ENCODE measurements at places on chromosomes 3 and 15.

DNA sequence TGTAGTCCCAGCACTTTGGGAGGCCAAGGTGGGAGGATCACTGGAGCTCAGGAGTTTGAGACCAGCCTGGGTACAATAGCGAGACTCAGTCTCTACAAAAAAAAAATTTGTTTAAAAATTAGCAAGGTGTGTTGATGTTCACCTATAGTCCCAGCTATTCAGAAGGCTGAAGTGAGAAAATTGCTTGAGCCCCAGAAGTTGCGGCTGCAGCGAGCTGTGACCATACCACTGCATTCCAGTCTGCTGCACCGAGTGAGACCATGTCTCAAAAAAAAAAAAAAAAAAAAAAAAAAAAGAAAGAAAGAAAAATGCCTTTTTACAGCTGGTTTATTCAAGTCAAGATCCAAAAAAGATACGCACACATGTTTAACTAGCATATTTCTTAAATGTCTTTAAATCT lies 17.0 kb upstream of the MUC20 start:
- DNase-seq, result no peak

DNA sequence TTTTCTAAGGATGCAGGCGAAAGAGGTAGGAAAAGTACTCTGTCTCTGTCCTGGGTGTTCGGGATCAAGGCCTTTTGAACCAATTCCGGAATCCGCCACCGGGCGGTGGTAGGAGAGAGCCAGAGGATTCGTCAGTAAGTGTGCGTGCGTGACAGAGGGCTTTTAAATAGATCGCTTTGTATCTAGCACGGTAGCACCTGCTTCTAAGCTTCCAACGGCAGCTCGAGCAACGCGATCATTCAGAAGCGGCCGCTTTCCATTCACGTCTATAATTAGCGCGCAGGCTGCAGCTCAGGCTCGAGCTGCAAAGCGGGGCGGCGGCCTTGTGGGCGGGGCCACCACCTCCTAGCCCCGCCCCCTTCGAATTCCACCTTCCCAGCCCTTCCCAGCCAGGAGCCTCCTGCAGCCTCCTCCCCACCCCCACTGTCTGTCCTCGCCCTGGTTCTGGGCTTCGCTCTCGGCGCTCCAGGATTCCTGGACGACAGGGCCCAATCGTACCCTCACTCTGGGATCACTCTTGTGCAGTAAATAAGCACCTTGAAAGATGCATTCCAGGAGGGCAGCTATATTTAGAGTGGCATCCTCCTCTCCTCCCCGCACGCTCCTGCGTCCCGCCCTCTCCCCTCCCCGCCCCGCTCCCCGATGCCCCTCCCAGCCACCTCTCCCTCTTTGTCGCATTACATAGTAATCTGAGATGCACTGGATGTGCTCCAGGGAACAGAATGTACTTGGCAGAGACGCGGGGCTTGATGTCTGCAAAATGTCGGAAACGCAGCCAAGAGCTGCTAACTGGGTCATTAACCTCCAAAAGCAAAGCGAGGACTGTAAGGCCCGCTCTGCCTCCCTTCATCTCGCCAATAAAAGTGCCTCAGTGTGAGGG lies 224.1 kb upstream of the TPRG1 start:
- DNase-seq, result no peak

DNA sequence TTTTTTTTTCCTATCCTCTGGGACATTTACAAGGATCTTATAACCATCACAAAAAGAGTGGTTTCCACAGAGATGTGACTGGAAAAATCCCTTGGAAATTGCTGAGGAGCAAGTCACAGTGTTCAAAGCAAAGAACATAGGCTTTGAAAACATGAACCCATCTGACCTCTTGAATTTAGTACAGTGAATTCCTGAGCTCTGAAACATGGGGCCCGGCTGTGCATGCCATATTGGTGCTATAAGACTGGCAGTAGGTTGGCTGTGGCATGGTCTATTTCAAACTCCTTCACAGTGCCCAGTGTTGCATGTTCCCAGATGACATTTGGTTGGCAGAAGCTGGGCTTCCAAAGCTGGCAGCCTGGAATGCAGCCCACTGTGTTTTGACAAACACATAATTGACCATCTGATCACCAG lies 202.2 kb downstream of the TIGIT start:
- DNase-seq, result peak; percentile 58

- no peak for DNase-seq
These were observed 99.9 kb downstream of the ADAMTS17 start for GRCh38 chr15:100241572-100242482.

Measured in HS-5 (cell line).